Left ventricle myocardium inferior (tissue), 1 donor: ENCODE measurements at places on chromosomes 7 and 10. TPM values are rescaled to one million over a fixed set of nuclear protein-coding genes. Genes with fewer than 3 reads are reported as not detected.

The SYT15B gene
- 0.93 TPM for total RNA-seq

The DNAJC9 gene
- 8.6 TPM for total RNA-seq

The CALML5 gene
- not detected for total RNA-seq

The ASIC3 gene
- total RNA-seq = 5.3 TPM

The CASTOR2 gene
- 29.9 TPM for total RNA-seq

The GPER1 gene
- total RNA-seq = 3.0 TPM

The ZNF467 gene
- 5.2 TPM for total RNA-seq

The OR2A42 gene
- not detected for total RNA-seq

The SEMA3D gene
- 1.8 TPM for total RNA-seq

The CTAGE8 gene
- total RNA-seq = 0.08 TPM

The KLHL7 gene
- 150 TPM for total RNA-seq
